ENCODE measurements at places on chromosomes 6 and 20.

- no peak overlapping the region for H3K4me3 ChIP-seq
- no peak for DNase-seq
- no peak overlapping the region for H3K27ac ChIP-seq
- H3K27me3 ChIP-seq: no peaks in the 10 kb centered on the region
Observed at GRCh38 chr6:148491638-148492251, 149.1 kb downstream of the SASH1 start.

DNA sequence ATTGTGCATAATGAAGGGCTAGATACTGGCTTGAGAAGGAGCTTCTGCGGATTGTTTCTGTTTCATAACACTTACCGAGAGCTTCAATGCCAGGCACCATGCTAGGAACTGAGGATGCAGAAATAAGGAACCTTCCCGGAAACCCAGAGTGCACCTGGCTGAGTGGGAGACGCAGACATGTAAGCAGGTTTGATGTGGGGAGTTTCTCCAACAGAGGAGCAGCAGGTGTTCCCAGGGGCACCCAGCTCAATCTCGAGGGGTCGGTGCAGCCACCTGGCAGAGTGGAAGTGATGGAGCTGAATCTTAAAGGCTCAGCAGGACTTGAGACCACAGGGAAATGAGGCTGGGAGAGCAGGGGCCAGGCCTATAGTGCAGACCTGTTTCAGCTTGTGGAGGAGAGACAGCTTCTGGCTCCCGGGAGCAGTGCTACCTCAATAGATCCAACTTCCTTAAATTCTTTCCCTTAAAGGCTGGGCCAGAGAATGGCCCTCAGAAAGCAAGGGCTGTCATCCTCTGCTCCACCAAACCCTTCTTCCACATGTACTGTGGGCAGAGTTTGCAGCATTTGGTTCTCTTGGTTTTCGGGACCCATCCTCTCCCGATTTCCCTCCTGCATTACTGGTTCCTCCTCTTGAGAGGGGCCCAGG lies 27.8 kb upstream of the SRC start:
- DNase-seq: no peak
- H3K4me1 ChIP-seq: peaks cover 8% of the 10 kb centered on the region
- H3K27ac ChIP-seq: no peak overlapping the region
- H3K36me3 ChIP-seq: peaks cover 27% of the 10 kb centered on the region
- no peaks in the 10 kb centered on the region for H3K27me3 ChIP-seq

DNA sequence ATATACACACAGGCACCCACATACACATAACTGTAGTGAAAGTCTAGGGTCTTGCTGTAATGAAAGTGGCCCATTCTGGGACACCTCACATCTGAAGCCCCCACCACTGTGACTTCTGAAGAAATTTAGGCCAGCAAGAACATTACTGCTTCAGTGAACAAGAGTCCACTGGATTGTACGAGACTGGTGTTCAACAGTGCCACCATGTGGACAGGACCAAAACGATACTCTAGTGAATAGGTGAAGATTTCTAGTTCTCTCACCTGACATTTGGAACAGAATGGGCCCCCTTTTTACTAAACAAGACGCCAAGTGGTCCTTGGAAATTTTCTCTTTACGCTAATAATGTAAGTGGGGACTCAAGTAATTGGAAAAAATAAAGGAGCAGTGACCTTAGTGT lies 156.9 kb downstream of the MAFB start:
- H3K4me1 ChIP-seq: no peaks in the 10 kb centered on the region
- no peak overlapping the region for H3K4me3 ChIP-seq
- no peak for DNase-seq
- no peaks in the 10 kb centered on the region for H3K36me3 ChIP-seq
- no peaks in the 10 kb centered on the region for H3K27me3 ChIP-seq

DNA sequence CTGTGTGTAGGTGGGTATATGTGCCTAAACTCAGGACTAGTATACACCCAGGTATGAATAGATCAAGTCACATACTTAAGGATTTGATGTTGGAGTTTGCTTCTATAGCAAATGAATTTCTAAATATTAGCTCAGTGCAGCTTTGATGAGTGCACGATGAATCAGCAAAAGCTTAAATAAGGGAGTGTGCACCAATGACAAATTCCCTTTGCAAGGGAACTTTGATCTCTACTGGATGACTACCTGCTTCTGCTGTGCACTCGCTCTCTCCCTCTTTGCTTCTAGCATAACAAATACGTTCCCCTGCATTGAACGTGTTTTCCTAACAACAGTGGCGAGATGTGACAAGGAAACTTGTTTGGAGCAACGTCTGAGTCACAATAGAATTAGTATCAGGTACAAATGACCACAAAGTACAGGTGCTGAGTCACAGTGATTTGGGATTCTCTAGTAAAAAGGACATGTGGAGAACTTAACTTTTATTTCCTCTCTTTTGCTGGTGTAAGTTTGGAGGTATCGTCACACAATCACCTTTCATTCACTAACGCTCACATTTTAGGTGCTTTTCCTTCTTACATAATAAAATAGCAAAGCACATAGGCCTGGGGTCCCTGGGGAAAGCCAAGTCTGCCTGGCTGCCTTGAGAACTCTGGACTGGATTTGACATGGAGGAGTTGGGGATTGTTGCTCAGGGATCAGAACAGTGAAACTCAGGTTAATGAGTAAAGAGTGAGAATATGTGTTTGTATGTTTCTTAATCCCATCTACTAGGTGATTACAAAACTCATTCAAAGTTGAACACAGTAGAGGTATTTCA lies 49.7 kb downstream of the KLHL31 start:
- no peak overlapping the region for H3K4me3 ChIP-seq
- H3K4me1 ChIP-seq: no peaks in the 10 kb centered on the region
- no peak overlapping the region for H3K27ac ChIP-seq
- DNase-seq: no peak

GRCh38 chr20:35721621-35722020 lies 20.4 kb downstream of the RBM39 start:
- H3K4me3 ChIP-seq: peak overlapping the region; percentile 16
- H3K27ac ChIP-seq: peak overlapping the region; percentile 25
- H3K27me3 ChIP-seq: no peaks in the 10 kb centered on the region
- peaks cover 100% of the 10 kb centered on the region for H3K36me3 ChIP-seq

DNA sequence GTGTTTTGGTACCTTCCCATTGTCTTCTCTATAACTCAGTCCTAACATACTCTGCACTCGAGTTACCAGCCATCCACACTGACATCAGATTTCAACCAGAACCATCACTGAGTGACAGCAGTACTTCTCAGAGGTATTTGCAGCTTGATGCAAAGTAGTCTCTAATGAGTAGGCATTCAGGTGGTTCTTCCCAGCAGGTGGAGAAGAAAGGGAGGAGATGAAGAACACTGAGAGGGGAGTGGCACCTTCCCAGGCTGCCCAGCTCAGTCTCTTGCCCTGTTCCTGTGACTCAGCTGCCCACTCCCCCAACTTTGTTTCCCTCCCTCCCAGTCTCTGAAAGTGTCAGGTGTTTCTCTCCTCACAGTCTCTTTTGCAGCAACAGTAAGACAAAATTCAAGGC lies 38.7 kb upstream of the SMIM28 start:
- H3K27me3 ChIP-seq: no peaks in the 10 kb centered on the region
- H3K27ac ChIP-seq: no peak overlapping the region
- H3K4me3 ChIP-seq: no peak overlapping the region
- no peaks in the 10 kb centered on the region for H3K4me1 ChIP-seq
- DNase-seq: no peak

DNA sequence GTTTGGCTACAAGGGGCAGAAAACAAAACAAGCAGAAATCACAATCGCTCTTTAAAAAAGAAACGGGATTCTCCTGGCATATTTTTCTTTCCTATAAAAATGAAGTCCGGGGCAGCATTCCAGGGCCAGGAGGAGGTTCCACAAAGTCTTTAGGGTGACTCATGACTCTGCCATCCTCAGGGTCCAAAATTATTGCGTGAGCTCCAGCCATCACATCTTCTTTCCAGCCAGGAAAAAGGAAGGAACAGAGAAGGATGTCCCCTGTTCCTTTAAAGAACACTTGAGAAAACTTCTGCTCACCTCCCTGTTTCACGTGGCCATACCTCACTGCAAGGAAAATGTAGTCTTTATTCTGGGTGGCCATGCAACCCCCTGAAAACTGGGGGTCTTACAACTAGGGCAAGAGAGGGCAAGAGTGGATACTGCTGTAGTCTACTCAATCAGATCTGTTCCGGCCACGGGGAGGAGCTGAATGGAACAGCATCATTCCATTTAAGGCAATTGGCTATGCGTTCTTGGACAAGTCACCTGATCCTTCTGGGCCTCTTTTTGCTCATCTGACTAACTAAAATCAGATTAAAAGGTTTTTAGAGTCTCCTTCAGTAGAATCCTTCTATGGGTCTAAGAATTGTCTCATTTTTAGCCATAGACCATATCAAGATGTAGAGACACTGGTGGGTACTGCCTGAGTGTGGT lies 49.4 kb downstream of the CTCFL start:
- peak overlapping the region; percentile 81 for H3K27ac ChIP-seq
- H3K36me3 ChIP-seq: no peaks in the 10 kb centered on the region

DNA sequence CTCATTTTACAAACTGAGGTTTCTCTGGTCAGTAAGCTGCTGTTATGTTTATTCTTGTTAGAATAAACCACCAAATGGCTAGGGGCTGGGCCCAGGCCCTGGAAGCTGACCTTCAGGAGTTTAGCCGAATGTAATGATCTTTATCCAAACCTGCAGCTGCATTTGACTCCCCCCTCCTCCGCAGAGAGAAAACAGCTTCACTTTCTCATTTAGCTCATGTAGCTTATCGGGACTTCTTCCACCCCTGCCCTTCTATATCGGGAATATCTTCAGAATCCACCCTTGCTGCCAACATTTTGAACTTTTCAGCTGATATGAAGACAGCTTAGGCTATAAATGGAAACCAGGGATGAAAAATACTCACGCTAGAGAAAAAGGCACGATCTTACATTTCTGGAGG lies 102.6 kb downstream of the ZMYND8 start:
- H3K4me3 ChIP-seq: no peak overlapping the region
- no peak overlapping the region for H3K27ac ChIP-seq
- peaks cover 6% of the 10 kb centered on the region for H3K4me1 ChIP-seq

DNA sequence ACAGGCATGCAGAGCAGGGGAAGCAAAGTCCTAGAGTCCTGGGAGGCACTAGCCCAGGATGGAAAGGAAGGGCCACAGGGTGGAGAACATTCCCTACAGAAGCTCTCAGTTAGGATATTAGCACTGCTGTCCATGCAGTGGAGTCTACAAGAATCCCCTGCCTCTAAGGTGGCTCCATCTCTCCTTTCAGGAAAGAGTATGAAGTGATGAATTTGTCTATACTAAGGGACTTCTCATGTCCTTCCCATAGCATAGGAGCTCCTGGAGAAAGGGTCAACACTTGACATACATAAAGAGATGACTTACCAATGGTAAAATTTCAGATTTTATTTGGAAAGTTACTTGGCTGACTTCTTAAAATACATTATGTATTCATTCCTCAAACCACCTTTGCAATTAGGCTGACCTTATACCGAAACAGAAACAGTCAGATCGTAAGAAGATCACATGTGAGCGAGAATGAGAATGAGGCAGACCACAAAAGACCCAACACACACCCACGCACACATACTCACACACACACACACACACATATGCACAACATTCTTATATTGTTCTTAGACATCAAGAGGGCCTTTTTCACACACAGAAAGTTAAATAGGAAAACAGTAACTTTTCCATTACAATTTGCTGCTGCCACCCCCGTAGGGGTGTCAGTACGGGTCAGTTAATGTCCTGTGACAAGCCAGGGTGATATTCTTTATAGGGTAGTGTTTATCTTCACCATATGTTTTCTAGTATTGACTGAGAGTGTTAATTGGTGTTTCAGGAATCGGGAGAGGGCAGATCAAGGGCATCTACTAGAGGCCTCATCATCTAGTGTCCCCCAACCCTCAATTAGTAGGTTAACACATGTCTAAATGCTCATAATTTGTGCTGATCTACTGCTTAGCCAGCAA lies 159.4 kb downstream of the FAXC start:
- no peaks in the 10 kb centered on the region for H3K4me1 ChIP-seq
- no peaks in the 10 kb centered on the region for H3K36me3 ChIP-seq
- no peak for DNase-seq
- H3K27me3 ChIP-seq: no peaks in the 10 kb centered on the region
- no peak overlapping the region for H3K4me3 ChIP-seq
- H3K27ac ChIP-seq: no peak overlapping the region

- DNase-seq: no peak
- H3K27ac ChIP-seq: no peak overlapping the region
- no peak overlapping the region for H3K4me3 ChIP-seq
- no peaks in the 10 kb centered on the region for H3K36me3 ChIP-seq
- no peaks in the 10 kb centered on the region for H3K27me3 ChIP-seq
- peaks cover 36% of the 10 kb centered on the region for H3K4me1 ChIP-seq
Observed at GRCh38 chr6:15337582-15337981, 91.7 kb downstream of the JARID2 start.

- no peak overlapping the region for H3K4me3 ChIP-seq
- H3K4me1 ChIP-seq: no peaks in the 10 kb centered on the region
- no peaks in the 10 kb centered on the region for H3K27me3 ChIP-seq
- no peak for DNase-seq
Observed at GRCh38 chr6:147429794-147430193, 78.7 kb upstream of the SAMD5 start.

DNA sequence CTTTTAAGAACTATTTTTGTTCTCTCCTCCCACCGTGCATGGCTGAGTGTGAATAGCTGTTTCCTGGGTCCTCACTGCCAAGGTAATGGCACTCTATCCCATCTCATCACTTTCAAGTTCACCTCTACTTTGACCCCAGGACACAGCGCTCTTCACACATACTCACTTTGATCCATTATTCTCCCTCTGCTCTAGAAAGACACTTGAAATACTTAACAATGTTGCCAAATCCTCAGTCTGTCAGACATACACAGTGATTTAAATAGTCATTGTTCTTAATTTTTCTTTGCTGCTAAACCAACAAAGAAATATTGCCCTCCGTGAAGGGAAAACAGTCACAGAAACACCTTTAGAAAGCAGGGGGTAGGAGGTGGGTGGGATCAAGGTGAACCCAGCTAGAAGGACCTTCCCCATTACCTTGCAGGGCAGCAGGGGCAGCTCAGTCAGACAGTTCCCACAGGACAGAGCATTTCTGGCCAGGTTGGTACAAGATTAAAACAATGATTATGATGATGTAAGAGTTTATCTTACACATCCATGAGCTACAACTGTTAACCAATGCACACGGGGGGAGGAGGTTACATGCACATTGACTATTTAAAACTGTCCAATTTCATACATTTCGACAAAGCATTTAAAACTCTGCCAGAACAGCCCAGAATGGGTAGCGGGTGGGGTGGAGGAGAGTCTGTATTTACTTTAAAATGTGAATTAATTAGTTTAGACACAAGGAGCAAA lies 2.4 kb downstream of the SLC22A23 start:
- no peaks in the 10 kb centered on the region for H3K36me3 ChIP-seq
- no peak overlapping the region for H3K27ac ChIP-seq
- DNase-seq: no peak
- H3K27me3 ChIP-seq: no peaks in the 10 kb centered on the region
- peak overlapping the region; percentile 78 for H3K4me3 ChIP-seq

GRCh38 chr20:63176427-63177133 lies 39.4 kb downstream of the YTHDF1 start:
- no peak overlapping the region for H3K27ac ChIP-seq
- no peak for DNase-seq
- H3K36me3 ChIP-seq: no peaks in the 10 kb centered on the region
- no peak overlapping the region for H3K4me3 ChIP-seq
- peaks cover 13% of the 10 kb centered on the region for H3K4me1 ChIP-seq
- H3K27me3 ChIP-seq: peaks cover 92% of the 10 kb centered on the region

- H3K36me3 ChIP-seq: no peaks in the 10 kb centered on the region
- H3K4me3 ChIP-seq: no peak overlapping the region
- no peaks in the 10 kb centered on the region for H3K4me1 ChIP-seq
- no peak for DNase-seq
Observed at GRCh38 chr6:30864325-30864724, 20.0 kb upstream of the DDR1 start.

GRCh38 chr6:149847939-149848267 lies 16.3 kb downstream of the LRP11 start:
- H3K4me1 ChIP-seq: peaks cover 44% of the 10 kb centered on the region
- no peak overlapping the region for H3K4me3 ChIP-seq
- peaks cover 1% of the 10 kb centered on the region for H3K36me3 ChIP-seq
- H3K27me3 ChIP-seq: no peaks in the 10 kb centered on the region
- DNase-seq: no peak

All from psoas muscle (tissue), 8 donors.